Posterior vena cava (tissue), 2 donors: ENCODE measurements at places on chromosomes 2 and 18. TPM values are rescaled to one million over a fixed set of nuclear protein-coding genes. Genes with fewer than 3 reads are reported as not detected.

The CHRNA1 gene
- total RNA-seq: not detected

The CYTIP gene
- total RNA-seq: 6.8 TPM

The ARMC9 gene
- 61.9 TPM for total RNA-seq

- DNase-seq: no peak
Observed at GRCh38 chr2:170221317-170222288, 43.7 kb downstream of the MYO3B start.

GRCh38 chr2:6914828-6915227 lies 2.4 kb upstream of the RNF144A start:
- no peak for DNase-seq

DNA sequence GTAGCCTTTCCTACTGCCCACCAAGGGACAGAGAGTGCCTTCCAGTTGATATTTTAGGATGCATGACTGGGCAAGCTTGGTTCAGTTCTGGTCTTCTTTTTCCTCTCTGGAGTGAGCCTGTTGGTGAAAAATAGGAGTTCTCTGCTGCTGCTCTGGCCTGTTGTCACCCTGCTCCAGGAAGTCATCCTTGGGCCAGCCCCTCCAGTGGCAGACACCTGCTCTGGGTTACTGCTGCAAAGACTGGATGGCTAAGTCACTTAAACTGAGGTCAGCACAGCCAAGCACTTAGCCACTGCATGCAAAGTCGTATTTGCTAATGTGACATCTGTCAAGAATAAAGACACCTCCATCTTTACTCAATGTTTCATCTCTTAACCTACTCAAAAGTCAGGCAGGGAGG lies 219.6 kb upstream of the ID2 start:
- no peak for DNase-seq

DNA sequence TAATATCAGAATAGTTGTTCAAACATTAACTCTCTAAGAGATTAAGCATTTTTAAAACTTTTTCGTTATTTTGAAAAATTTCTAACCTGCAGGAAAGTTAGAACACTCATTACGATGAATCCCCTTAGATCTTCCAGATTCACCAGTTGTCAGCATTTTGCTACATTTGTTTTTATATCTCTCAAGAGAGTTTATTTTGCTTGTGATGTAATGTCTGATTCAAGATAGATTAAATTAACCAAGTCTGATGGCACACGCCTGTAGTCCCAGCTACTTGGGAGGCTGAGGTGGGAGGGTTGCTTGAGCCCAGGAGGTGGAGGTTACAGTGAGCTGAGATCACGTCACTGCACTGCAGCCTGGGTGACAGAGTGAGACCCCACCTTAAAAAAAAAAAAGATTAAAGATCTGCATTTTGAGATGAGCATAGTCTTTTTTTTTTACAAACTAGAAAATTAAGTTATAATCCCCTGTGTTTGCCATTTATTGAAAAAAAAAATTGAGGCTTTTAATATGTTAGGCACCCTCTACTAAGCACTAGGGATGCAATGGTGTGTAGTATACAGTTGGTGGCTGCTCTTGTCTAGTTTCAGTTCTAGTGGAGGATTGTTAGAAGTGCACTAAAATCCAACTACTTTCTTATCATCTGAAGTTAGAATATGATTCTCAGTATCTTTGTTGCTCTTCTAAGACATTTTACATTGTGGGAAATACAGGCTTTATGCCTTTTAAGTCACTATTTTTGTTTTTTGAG lies 20.9 kb downstream of the RAB10 start:
- DNase-seq: no peak

GRCh38 chr2:211174021-211174420 lies 617.6 kb downstream of the CPS1 start:
- no peak for DNase-seq

- no peak for DNase-seq
Observed at GRCh38 chr2:18540872-18541271, 19.6 kb downstream of the RDH14 start.

DNA sequence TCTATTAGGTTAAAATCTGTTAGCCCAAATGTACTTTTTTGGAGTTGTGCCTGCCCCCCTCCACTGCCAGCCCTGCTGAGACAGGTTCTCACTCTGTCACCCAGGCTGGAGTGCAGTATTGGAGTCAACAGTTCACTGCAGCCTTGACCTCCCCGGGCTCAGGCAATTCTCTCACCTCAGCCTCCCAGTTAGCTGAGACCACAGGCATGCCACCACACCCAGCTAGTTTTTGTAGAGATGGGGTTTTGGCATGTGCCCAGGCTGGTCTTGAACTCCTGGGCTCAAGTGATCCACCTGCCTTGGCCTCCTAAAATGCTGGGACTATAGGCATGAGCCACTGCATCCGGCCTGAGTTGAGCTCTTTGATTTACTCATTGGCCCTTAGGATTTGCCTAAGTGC lies 110.7 kb downstream of the ICA1L start:
- no peak for DNase-seq

DNA sequence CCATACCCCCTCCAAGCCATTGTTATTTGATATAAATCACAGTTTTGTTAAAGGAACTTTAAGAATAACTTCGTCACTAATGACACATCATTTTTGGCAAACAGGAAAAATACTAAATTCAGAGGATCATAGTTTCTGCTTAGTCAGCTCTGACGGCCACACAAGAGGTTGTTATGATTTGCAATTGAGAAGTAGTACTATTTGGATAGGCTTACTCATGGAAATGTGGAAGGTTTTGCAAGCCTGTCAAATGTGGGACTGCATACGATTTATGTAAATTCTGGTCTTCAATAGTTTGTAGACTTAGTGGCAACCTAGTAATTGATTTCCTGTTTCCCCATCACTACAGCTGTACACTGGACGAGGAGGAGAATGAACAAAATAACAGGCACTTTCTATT lies 108.1 kb downstream of the ARHGEF33 start:
- DNase-seq: no peak
